ENCODE measurements at places on chromosomes 12 and 14.

- DNase-seq = no peak
These were observed 85.1 kb downstream of the DRAM1 start for GRCh38 chr12:101962486-101962885.

GRCh38 chr14:78092040-78092439 is 78.1 kb upstream of the NRXN3 start:
- DNase-seq = no peak

GRCh38 chr12:123410041-123410412 is 26.1 kb downstream of the KMT5A start:
- DNase-seq = no peak

DNA sequence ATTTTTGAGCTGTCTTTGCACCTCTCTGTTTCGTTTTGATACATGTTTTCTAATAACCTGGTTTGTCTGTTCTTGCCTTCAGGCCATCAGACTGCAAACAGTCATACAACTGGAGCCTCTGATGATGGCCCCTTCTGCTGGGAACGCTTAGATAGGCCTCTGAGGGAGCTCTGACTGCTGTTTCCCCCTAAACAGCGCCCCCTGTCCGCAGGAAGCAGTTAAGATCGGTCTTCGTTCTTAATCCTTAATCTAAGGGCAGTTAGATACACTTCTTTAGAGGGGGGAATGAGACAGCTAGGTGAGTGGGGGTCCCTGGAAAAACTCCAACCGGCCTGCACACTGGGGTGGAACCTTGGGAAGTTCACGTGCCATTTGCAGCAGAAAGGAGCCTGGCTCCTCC is 1338.8 kb upstream of the SEL1L start:
- no peak for DNase-seq

- peak; percentile 40 for DNase-seq
These were observed 48.8 kb downstream of the NINJ2 start for GRCh38 chr12:614411-614970.

- no peak for DNase-seq
These were observed 11.1 kb downstream of the AEBP2 start for GRCh38 chr12:19450362-19450761.

All from NCI-H1436 (cell line).